Neural progenitor cell (in vitro differentiated cells): ENCODE measurements at places on chromosomes 1 and 21. TPM values are rescaled to one million over a fixed set of nuclear protein-coding genes. Genes with fewer than 3 reads are reported as not detected.

MIXL1 gene
- total RNA-seq, result 0.31 TPM in 1 of 2 replicates, not detected in the other

DNA sequence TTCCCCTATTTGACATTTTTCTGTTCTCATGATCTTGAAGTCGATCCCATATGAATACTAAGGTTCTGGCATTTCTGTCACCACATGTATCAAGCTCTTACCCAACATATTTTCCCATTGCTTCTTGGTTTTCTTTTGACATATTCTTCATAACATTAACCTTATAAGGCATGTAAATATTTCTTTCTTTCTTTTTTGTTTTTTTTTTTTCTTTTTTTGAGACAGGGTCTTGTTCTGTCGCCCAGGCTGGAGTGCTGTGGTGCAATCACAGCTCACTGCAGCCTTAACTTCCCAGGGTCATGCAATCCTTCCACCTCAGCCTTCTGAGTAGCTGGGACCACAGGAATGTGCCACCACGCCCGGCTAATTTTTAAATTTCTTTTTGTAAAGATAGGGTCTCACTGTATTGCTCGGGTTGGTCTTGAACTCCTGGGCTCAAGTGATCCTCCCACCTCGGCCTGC is 33.1 kb upstream of the ERRFI1 start:
- no peak overlapping the region for H3K4me3 ChIP-seq
- H3K27ac ChIP-seq, result no peak overlapping the region
- H3K36me3 ChIP-seq, result no peaks in the 10 kb centered on the region
- H3K4me1 ChIP-seq, result peaks cover 4% of the 10 kb centered on the region
- no peak for DNase-seq

GRCh38 chr1:156874572-156875340 is 14.1 kb downstream of the NTRK1 start:
- no peaks in the 10 kb centered on the region for H3K36me3 ChIP-seq
- H3K4me1 ChIP-seq, result peaks cover 4% of the 10 kb centered on the region
- no peak for DNase-seq
- no peak overlapping the region for H3K4me3 ChIP-seq
- H3K27ac ChIP-seq, result no peak overlapping the region
- H3K27me3 ChIP-seq, result peaks cover 56% of the 10 kb centered on the region

DNA sequence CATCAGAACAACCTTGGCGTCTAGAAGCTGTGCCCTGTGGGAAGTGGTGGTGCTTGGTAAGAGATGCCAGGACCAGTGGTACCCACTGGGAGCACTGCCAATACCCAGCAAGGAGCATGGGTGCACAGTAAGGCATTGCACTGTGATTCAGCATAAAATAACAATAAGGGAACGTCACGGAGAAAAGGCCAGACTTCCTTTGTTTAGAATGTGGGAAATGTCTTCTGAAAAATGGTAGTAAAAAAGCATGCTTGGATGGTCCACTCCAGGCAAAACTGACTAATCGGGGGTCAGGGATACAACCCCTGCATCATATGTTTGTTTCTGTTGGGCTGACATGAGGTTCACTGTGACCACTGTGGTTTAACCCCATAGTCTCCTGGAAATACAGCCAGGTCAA is 14.7 kb downstream of the METTL18 start:
- no peak overlapping the region for H3K4me3 ChIP-seq
- no peaks in the 10 kb centered on the region for H3K27me3 ChIP-seq

GRCh38 chr1:178258536-178258935 is 164.6 kb downstream of the RASAL2 start:
- no peaks in the 10 kb centered on the region for H3K36me3 ChIP-seq
- no peaks in the 10 kb centered on the region for H3K27me3 ChIP-seq
- no peak for DNase-seq
- H3K4me3 ChIP-seq, result no peak overlapping the region

DNA sequence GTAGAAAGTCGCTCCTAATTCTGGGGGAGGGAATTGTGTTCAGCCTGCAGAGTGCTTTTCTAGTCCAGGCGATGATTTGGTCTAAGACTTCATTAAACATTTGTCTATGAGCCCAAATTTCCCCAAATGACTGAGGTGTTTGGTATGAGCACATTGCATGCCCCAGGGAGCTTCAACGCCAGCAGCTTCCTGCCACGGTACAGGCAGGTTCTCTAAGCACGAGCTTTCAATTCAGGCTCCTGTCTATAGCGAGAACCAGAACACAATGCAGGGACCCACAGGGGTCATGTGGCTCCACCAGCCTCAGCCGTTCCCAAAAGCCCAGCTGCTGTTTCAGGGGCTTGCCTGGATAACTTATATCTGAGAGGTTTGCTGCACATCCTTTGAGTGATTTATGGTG is 34.1 kb upstream of the H6PD start:
- no peaks in the 10 kb centered on the region for H3K36me3 ChIP-seq
- peaks cover 27% of the 10 kb centered on the region for H3K4me1 ChIP-seq
- H3K27ac ChIP-seq, result no peak overlapping the region
- peaks cover 86% of the 10 kb centered on the region for H3K27me3 ChIP-seq
- peak; percentile 71 for DNase-seq

DNA sequence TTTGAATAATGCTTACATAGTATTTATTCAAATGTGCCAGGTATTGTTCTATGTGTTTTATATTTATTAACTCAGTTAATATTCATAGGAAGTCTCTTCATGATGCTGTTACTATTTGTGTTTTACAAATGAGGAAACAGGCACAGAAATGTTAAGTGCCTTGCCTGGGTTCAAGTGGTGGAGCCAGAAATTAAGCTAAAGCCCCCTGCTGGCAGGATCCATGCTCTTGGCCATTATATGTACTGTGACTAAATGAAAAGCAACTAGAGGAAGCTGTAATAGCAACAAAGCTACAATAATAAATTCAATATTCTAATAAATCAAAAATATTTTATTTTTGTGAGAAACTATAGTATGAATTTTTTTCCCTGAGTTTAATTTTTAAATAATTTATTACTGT is 30.0 kb downstream of the IARS2 start:
- H3K4me1 ChIP-seq, result no peaks in the 10 kb centered on the region
- no peak overlapping the region for H3K27ac ChIP-seq
- DNase-seq, result peak; percentile 17
- no peak overlapping the region for H3K4me3 ChIP-seq

DNA sequence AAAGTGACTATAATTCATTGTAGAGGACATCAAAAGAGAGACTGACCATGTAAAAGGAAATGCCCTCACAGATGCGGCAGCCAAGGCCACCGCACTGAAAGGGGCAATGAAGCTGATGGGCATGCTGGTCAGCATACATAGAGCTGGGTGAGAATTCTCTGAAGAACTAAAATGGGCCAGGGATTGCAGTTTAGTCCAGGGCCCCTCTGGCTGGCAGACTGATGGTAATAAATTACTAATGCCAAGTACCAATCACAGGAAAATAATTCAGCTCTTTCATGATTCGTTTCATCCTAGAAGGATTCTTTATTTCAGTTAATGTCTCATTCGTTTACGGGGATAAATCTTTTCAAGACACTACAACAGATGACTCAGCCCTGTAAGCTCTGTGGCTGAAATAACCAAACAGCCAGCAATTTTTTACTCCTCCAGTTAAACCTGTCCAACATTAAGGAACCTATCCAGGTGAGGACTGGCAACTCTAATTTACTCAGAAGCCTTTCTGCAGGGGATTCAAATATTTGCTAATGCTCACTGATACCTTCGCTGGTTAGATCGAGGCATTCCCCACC is 56.9 kb upstream of the MAP1LC3C start:
- no peak overlapping the region for H3K4me3 ChIP-seq
- no peaks in the 10 kb centered on the region for H3K4me1 ChIP-seq
- H3K27me3 ChIP-seq, result no peaks in the 10 kb centered on the region
- no peak overlapping the region for H3K27ac ChIP-seq
- H3K36me3 ChIP-seq, result no peaks in the 10 kb centered on the region

GRCh38 chr1:235532360-235532759 is 28.1 kb upstream of the B3GALNT2 start:
- H3K27ac ChIP-seq, result no peak overlapping the region
- H3K36me3 ChIP-seq, result no peaks in the 10 kb centered on the region
- no peaks in the 10 kb centered on the region for H3K27me3 ChIP-seq
- DNase-seq, result no peak
- H3K4me3 ChIP-seq, result no peak overlapping the region

DNA sequence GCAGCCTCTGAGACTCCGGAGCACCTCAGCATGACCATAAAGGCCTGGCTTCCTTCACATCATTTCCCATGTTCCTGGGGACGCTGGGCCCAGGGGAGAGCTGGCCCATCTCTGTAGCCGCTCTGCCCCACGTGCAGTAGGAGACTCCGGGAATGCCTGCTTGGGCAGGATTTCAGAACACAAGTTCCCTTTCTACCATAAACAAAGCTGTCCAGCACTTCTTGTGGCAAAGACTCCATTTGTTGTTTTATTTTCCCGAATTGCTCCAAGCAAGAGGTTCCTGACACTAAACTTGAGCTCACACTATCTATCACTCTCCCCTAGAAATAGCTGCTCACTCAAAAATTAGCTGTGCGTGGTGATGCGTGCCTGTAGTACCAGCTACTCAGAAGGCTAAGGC is 21.9 kb downstream of the CHD5 start:
- peaks cover 3% of the 10 kb centered on the region for H3K27me3 ChIP-seq
- H3K4me3 ChIP-seq, result no peak overlapping the region
- no peak for DNase-seq
- H3K27ac ChIP-seq, result no peak overlapping the region
- H3K36me3 ChIP-seq, result no peaks in the 10 kb centered on the region

SLC39A1 gene
- 73.2 and 131 TPM in 2 replicates for total RNA-seq

DNA sequence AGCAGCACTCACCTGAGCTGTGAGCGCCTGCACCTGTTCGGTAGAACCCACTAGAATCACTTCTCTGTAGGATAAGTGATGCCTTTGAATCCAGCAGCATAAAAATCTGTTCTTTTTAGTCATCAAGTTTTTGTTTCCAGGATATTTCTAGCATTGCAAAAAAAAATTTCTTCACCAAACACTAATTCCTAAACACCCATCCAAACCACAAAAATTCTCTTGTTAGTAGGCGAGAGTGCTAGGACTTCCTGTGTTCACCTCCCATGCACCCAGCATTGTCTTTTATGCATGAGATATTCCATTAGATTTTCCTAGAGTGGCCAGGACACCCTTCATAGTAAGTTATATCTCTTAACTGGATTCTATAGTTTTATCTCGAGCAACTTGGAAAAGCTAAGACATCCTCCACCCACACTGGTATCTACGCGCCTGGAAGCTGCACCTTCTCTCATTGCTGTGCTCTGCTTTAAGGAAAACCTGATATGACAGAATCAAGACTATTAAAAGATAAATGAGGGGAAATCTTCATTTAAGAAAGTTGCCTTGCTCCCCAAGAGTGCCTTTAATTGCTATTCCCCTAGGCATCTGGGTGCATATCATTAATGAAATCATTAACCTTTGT is 12.3 kb downstream of the SERTAD4 start:
- peaks cover 3% of the 10 kb centered on the region for H3K4me1 ChIP-seq
- no peak overlapping the region for H3K4me3 ChIP-seq
- no peak for DNase-seq

- H3K4me3 ChIP-seq, result no peak overlapping the region
- no peaks in the 10 kb centered on the region for H3K27me3 ChIP-seq
- no peaks in the 10 kb centered on the region for H3K4me1 ChIP-seq
- H3K36me3 ChIP-seq, result no peaks in the 10 kb centered on the region
- no peak overlapping the region for H3K27ac ChIP-seq
- DNase-seq, result no peak
Measured at GRCh38 chr1:243801378-243801777, 48.7 kb downstream of the AKT3 start.

AMY1B gene
- total RNA-seq, result not detected in 2 replicates

DNA sequence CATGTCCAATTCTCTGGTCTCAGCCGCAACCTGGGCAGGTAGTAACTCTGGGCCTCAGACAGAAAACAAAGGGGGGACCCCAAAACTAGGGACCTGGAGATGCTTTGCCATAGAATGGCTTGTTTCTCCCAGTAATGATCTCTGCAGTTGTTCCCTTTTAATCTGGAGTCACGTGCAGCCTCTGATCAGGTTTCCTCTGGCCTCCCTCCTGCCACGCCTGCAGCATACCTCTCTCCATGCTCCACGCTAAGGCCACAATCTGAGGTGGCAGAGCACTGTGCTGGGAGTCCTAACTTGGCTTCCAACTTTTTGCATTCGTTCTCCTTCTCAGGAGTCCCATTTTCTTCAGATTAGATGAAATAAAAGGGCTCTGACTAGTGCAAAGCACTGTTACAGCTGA is 1.9 kb downstream of the PABPC4 start:
- H3K27ac ChIP-seq, result no peak overlapping the region
- no peak for DNase-seq
- peaks cover 20% of the 10 kb centered on the region for H3K4me1 ChIP-seq

ZMYM4 gene
- 66.5 and 106 TPM in 2 replicates for total RNA-seq

DNA sequence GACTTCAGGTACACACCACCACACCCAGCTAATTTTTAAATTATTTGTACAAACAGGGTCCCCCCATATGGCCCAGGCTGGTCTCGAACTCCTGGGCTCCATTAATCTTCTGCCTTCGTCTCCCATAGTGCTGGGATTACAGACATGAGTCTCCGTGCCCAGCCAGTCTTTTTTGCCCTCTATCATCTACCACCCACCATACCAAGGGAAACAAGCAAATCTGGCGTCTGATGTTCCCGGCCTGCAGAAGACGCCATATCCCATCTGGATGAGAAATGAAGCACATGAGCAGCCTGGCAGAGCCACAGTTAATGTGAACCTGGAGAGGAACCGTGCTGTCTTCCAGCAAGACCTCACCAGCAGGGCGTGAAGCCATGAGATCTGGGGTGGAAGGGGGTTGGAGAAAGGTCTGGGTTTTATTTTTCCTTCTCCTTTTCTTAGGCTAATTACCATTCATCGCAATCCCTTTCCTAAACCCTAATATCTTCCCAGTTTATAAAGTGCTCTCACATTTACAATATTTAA is 1.8 kb upstream of the PRELP start:
- H3K27me3 ChIP-seq, result no peaks in the 10 kb centered on the region
- H3K27ac ChIP-seq, result no peak overlapping the region
- DNase-seq, result no peak
- H3K36me3 ChIP-seq, result no peaks in the 10 kb centered on the region

CAPZB gene
- total RNA-seq, result 134 and 198 TPM in 2 replicates

RIMKLA gene
- total RNA-seq, result 5.1 and 5.4 TPM in 2 replicates

DNA sequence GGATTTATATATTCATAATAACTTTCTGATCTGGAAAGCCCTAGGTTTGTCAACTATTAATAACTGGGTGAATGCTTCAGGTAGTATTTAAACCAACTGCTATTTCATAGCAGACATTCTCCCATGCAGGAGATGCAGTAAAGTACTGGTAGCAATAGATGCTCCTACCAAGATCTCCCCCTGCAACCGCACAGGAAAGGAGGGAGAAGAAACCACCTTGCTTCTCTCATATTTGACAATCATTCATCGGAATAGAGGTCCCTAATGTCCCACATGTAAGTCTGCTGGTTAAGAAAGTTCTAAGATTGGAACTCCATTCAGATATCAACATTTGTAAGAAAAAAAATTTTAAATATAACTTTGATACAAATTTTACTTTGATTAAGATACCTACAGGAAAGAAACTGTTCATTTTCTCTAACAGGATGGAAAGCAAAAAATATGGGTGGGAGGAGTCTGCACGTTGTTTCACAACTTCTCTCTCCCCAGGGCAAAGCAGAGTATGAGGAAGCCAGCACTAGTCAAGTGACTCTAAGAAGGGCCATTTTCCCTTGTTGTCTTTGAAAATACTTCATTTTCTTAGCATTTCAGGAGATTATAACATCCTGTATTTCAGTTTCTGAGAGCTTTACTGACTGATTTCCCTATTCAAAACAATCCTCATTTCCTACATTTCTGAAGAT is at the start of gene PYHIN1:
PYHIN1 (plus strand) TSS at position 498 of the 683 bp plus-strand sequence. CDS start 5,359 bp downstream, outside the sequence.
- H3K4me3 ChIP-seq, result no peak within 1 kb of the TSS
- no peaks in the 10 kb centered on the region for H3K4me1 ChIP-seq
- no peak within 1 kb of the TSS for H3K27ac ChIP-seq
- H3K27me3 ChIP-seq, result no peaks in the 10 kb centered on the region
- no peaks in the 10 kb centered on the region for H3K36me3 ChIP-seq

- no peak for DNase-seq
- no peak overlapping the region for H3K27ac ChIP-seq
- no peaks in the 10 kb centered on the region for H3K27me3 ChIP-seq
- peaks cover 12% of the 10 kb centered on the region for H3K36me3 ChIP-seq
Measured at GRCh38 chr1:150352866-150353265, 11.1 kb upstream of the RPRD2 start.
